ENCODE measurements at places on chromosomes 2 and 18. TPM values are rescaled to one million over a fixed set of nuclear protein-coding genes. Genes with fewer than 3 reads are reported as not detected.

DNA sequence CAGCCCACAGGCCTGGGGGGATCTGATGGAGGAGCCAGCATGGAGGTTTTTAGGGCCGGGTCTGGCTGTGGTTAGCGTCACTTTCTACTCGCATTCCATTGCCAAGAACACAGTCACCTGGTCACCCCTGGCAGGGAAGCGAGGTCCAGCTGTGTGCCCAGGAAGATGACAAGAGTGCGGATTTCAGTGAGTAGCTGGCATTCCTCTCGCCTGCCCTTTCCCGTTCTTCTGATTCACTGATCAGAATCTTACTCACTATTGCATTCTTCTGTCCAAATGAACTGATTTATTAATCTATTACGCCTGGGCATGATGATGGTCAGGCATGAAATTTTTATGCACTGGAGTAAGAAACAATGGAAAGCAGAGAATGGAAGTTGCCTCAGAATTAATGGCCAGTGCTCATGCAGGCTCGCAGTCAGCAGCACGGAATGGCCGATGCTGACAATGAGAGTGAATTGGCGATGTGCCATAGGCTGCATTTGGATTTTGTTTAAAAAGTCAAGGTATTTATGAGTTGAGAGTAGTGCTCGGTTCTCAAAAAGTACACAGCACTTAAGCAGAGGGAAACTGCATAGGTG is 76.4 kb upstream of the MGAT5 start:
- peaks cover 5% of the 10 kb centered on the region for H3K4me1 ChIP-seq
- DNase-seq = no peak
- no peak overlapping the region for H3K4me3 ChIP-seq
- H3K27ac ChIP-seq = no peak overlapping the region
- no peaks in the 10 kb centered on the region for H3K36me3 ChIP-seq

Gene STARD6
- polyA plus RNA-seq = 0.43 TPM

DNA sequence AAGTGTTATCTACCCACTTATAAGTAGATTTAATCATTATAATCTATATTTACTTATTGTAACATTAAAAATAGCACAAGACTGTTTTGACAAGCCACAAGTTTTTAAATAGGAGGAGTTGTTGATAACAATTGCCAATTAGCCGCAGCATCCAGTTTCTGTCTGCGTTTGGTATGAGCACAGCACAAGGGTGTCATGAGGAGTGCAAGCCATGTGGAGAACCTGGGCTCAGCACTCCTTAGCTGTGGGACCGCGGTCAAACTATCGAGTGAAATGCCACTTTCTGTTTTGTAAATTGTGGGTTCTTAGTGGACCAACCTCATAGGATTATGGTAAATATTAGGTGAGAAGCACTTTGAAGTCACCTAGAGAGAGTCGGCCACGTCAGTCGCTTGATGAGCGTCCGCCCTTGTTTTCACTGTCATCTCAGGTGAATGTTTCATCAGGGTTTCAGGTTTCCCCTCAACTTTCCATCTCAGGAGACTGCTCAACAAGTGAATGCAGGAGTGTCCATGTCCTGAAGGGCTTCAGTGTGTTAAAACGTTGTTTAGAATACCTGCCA is 294.5 kb downstream of the ZNF407 start:
- H3K36me3 ChIP-seq = no peaks in the 10 kb centered on the region
- H3K4me1 ChIP-seq = no peaks in the 10 kb centered on the region
- no peak overlapping the region for H3K4me3 ChIP-seq
- no peak for DNase-seq
- H3K27me3 ChIP-seq = no peaks in the 10 kb centered on the region

Gene C1QL2
- polyA plus RNA-seq = not detected

Gene SOX11
- 45.3 TPM for polyA plus RNA-seq

Gene INPP1
- 26.1 TPM for polyA plus RNA-seq

- DNase-seq = no peak
- peaks cover 10% of the 10 kb centered on the region for H3K27me3 ChIP-seq
- no peaks in the 10 kb centered on the region for H3K36me3 ChIP-seq
- H3K4me1 ChIP-seq = no peaks in the 10 kb centered on the region
Observed at GRCh38 chr2:129803871-129804270, 175.6 kb upstream of the RAB6C start.

DNA sequence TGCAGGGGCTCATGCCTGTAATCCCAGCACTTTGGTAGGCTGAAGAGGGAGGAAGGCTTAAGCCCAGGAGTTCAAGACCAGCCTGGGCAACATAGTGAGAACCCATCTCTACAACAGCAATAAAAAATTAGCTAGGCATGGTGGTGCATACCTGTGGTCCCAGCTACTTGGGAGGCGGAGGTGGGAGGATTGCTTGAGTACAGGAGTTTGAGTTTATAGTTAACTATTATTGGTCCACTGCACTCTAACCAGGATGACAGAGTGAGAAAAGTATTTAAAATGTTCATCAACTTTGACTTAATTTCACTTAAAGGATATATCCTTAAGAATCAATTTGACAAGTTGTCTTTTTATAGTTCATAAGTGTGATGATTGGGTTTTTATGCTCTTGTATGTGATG is 14.3 kb upstream of the GPD2 start:
- no peaks in the 10 kb centered on the region for H3K4me1 ChIP-seq
- H3K4me3 ChIP-seq = no peak overlapping the region
- DNase-seq = no peak

- no peaks in the 10 kb centered on the region for H3K36me3 ChIP-seq
- no peak overlapping the region for H3K4me3 ChIP-seq
- H3K27ac ChIP-seq = no peak overlapping the region
Observed at GRCh38 chr2:112606547-112606946, 22.1 kb downstream of the CHCHD5 start.

Gene TANK
- polyA plus RNA-seq = 78.5 TPM

DNA sequence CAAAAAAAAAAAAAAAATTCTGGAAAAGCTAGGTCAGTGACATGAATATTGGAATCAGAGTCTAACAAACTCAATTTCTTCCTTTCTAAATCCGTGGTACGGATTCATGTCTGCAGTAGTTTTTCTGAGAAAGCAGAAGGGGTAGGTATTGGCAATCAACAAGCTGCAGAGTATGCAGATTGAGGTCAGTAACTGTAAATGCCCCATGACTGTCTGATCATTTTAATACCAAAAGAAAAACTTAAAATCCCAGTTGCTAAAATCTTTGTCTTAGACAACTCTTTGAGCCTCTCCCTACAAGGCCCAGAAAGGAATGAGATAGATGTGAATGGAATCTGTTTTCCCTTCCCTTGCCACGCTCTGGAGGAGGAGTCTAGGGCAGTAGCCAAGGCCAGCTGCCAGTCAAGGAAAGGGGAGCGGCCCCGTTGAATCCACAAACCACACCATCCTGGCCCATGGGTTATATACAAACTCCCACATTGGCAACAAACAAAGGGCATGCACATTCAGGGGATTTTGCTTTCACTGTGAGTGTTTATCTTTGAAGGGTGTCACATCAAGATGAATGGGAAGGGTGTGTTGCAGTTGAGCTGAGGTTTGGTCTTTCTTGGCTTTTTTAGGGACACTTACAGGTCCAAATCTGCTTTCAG is 6.1 kb upstream of the CASP8 start:
- no peaks in the 10 kb centered on the region for H3K27me3 ChIP-seq
- peak; percentile 56 for DNase-seq
- no peaks in the 10 kb centered on the region for H3K36me3 ChIP-seq
- H3K4me3 ChIP-seq = no peak overlapping the region
- peaks cover 3% of the 10 kb centered on the region for H3K4me1 ChIP-seq

DNA sequence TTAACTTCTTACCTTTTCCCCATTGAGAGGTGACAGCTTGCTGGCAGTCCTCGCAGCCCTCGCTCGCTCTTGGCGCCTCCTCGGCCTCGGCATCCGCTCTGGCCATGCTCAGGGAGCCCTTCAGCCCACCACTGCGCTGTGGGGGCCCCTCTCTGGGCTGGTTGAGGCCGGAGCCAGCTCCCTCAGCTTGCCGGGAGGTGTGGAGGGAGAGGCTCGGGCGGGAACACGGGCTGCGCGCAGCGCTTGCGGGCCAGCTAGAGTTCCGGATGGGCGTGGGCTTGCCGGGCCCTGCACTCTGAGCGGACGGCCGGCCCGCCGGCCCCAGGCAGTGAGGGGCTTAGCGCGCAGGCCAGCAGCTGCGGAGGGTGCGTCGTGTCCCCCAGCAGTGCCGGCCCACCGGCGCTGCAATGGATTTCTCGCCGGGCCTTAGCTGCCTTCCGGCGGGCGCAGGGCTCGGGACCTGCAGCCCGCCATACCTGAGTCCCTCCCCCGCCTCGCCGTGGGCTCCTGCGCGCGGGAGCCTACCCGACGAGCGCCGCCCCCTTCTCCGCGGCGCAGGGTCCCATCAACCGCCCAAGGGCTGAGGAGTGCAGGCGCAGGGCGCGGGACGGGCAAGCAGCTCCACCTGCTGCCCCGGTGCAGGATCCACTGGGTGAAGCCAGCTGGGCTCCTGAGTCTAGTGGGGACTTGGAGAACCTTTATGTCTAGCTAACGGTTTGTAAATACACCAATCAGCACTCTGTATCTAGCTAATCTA is 335.0 kb downstream of the CBLN2 start:
- H3K27ac ChIP-seq = no peak overlapping the region
- no peaks in the 10 kb centered on the region for H3K27me3 ChIP-seq
- no peak overlapping the region for H3K4me3 ChIP-seq

- H3K27ac ChIP-seq = no peak overlapping the region
- H3K4me3 ChIP-seq = no peak overlapping the region
Observed at GRCh38 chr18:10476338-10476791, 21.9 kb downstream of the APCDD1 start.

DNA sequence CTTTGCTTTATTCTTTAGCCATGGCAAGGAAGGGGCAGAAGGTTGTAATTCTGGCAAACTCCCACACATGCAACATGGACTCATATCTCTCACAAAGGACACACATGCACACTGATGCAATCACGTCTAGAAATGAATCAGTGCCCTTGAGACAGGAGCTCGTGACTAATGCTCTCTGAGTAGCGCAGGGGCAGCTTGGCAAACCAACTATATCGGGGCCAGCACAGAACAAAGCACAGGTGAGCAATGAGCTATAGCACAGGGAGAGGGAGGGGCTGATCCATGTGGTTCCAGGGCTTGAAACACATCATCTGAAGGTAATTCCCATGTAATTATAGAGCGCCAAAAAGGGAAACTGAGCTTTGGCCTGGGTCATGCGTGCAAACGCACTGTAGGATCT is 165.2 kb upstream of the KLF7 start:
- DNase-seq = peak; percentile 60
- no peak overlapping the region for H3K4me3 ChIP-seq
- peak overlapping the region; percentile 57 for H3K27ac ChIP-seq
- H3K4me1 ChIP-seq = peaks cover 10% of the 10 kb centered on the region
- no peaks in the 10 kb centered on the region for H3K36me3 ChIP-seq
- H3K27me3 ChIP-seq = no peaks in the 10 kb centered on the region

DNA sequence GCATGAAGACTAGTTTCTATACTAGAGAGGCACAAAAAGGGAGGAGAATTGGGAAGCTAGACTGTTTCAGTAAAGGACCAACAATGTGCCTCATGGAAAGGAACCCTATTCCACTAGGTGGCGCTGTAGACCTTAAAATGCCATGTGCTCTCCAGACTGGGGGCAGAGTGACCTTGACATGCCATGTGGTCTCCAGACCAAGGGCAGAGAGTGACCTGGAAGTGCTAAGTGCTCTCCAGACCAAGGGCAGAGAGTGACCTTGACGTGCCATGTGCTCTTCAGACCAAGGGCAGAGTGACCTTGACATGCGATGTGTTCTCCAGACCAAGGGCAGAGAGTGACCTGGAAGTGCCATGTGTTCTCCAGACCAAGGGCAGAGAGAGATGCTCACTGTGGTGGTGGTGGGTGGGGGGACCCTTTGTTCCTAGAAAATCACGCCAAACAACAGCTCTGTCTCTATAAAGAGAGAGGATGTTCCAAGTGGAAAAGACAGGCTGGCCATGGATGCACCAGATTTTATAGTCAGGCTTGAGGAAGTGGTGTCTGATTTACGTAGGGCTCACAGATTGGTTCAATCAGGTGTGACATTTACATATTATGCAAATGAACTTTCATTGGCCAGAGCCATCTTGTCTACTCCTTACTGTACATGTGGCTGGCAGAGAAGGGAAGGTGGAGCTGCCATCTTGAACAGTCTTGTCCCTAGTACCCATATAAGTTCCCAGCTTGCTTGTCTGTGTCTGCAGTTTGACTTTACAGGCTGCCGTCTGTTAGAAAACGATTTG is 344.0 kb upstream of the DDX18 start:
- no peaks in the 10 kb centered on the region for H3K36me3 ChIP-seq
- DNase-seq = no peak
- no peaks in the 10 kb centered on the region for H3K27me3 ChIP-seq
- H3K4me3 ChIP-seq = no peak overlapping the region
- no peak overlapping the region for H3K27ac ChIP-seq

Gene SNED1
- 53.1 TPM for polyA plus RNA-seq

DNA sequence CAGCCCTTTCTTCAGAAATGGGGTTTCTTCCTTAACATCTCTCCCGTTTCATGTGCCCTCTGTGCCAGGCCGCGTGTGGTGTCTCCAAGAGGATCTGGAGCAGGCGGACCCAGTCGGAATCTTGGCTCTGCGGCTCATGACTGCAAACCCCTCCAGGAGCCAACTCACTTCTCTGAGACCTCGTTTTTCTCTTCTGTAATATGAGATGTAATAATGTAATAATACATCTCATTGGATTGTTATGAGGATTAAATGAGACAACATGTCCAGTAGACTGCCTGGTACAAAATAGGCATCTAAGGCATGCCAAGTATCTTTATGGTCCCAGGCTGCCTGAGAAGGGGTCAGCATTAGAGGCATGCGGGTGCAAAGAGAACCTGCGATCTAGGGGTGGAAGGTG is 221.3 kb upstream of the REV1 start:
- no peak overlapping the region for H3K27ac ChIP-seq
- H3K4me1 ChIP-seq = no peaks in the 10 kb centered on the region
- H3K36me3 ChIP-seq = no peaks in the 10 kb centered on the region

DNA sequence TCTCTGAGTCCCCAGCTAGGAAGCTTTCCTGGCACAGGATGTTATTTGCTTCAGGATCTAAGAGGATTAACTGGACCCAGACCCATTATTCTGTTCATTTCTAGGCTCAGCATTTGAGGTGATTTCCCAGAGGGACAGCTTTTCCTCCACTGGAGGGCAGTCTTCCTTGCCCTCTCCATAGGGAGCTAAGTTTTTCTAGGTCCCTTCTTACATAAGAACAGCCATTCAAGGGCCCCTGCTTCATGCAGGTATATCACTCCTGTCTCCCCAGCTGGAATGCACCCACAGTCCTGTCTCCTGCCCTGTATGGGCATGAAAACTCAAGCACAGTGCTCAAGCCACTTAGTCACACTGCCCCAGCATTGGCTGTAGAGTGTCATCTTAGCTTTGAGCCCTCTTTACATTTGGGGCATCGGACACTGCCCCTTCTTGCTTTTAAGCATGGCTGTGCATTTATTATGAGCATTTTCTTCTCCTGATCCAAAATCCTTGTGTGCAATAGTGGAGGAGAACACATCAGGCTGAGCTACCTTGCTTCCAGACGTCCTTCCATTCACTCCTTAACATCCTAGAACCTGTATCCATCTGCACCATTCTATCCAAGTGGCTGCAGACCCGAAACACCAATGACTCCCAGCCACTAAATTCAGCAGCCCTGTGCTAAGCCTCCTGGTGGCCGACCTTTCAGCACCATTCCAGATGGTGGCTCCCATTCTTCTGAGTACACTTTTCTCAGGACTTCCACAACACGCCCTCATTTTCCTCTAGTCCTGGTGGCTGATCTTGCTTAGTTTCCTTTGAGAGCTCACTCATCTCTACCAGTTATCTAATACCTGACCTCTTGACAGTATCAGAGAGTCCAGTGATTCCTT is 80.0 kb downstream of the COPS8 start:
- H3K27me3 ChIP-seq = no peaks in the 10 kb centered on the region
- H3K4me1 ChIP-seq = peaks cover 4% of the 10 kb centered on the region
- H3K27ac ChIP-seq = no peak overlapping the region

Gene LONRF2
- polyA plus RNA-seq = 3.5 TPM

- H3K4me3 ChIP-seq = no peak overlapping the region
- H3K4me1 ChIP-seq = peaks cover 4% of the 10 kb centered on the region
- DNase-seq = no peak
- H3K36me3 ChIP-seq = no peaks in the 10 kb centered on the region
- no peaks in the 10 kb centered on the region for H3K27me3 ChIP-seq
Observed at GRCh38 chr2:173079973-173080860, 4.6 kb downstream of the MAP3K20 start.

Measured in left lung (tissue), 14 donors.